ENCODE measurements at places on chromosomes 1 and 21. TPM values are rescaled to one million over a fixed set of nuclear protein-coding genes. Genes with fewer than 3 reads are reported as not detected.

The ALG14 gene
- total RNA-seq = 2.4 TPM

The CFHR1 gene
- not detected for total RNA-seq

The CTSK gene
- 5.3 TPM for total RNA-seq

The SYCP1 gene
- total RNA-seq = not detected

The BRWD1 gene
- 39.5 TPM for total RNA-seq

The ATP1A2 gene
- total RNA-seq = not detected

The CDC42BPA gene
- 3.1 TPM for total RNA-seq

The PTPN14 gene
- total RNA-seq = 0.28 TPM

The CYP4A11 gene
- total RNA-seq = not detected

The PAPPA2 gene
- 0.08 TPM for total RNA-seq

The S1PR1 gene
- 220 TPM for total RNA-seq

GRCh38 chr1:192066202-192066601 is 92.1 kb upstream of the RGS18 start:
- H3K27me3 ChIP-seq = no peaks in the 10 kb centered on the region
- H3K27ac ChIP-seq = no peak overlapping the region
- H3K36me3 ChIP-seq = no peaks in the 10 kb centered on the region
- DNase-seq = no peak
- no peaks in the 10 kb centered on the region for H3K4me1 ChIP-seq

- DNase-seq = no peak
- H3K27me3 ChIP-seq = no peaks in the 10 kb centered on the region
- no peak overlapping the region for H3K27ac ChIP-seq
- H3K4me3 ChIP-seq = no peak overlapping the region
Observed at GRCh38 chr1:235669277-235669676, 19.7 kb upstream of the GNG4 start.

- H3K4me3 ChIP-seq = no peak overlapping the region
- no peaks in the 10 kb centered on the region for H3K36me3 ChIP-seq
- no peak for DNase-seq
- H3K27me3 ChIP-seq = no peaks in the 10 kb centered on the region
- H3K27ac ChIP-seq = no peak overlapping the region
Observed at GRCh38 chr1:225963735-225964530, 22.9 kb upstream of the LEFTY2 start.

GRCh38 chr1:97254731-97255463 is 533.3 kb downstream of the PTBP2 start:
- H3K27me3 ChIP-seq = no peaks in the 10 kb centered on the region
- H3K27ac ChIP-seq = no peak overlapping the region
- DNase-seq = no peak
- H3K4me3 ChIP-seq = no peak overlapping the region
- H3K36me3 ChIP-seq = no peaks in the 10 kb centered on the region

- no peaks in the 10 kb centered on the region for H3K36me3 ChIP-seq
- peaks cover 11% of the 10 kb centered on the region for H3K4me1 ChIP-seq
- no peak overlapping the region for H3K4me3 ChIP-seq
- peaks cover 6% of the 10 kb centered on the region for H3K27me3 ChIP-seq
- DNase-seq = no peak
- H3K27ac ChIP-seq = no peak overlapping the region
Observed at GRCh38 chr1:181122222-181122621, 33.7 kb downstream of the IER5 start.

DNA sequence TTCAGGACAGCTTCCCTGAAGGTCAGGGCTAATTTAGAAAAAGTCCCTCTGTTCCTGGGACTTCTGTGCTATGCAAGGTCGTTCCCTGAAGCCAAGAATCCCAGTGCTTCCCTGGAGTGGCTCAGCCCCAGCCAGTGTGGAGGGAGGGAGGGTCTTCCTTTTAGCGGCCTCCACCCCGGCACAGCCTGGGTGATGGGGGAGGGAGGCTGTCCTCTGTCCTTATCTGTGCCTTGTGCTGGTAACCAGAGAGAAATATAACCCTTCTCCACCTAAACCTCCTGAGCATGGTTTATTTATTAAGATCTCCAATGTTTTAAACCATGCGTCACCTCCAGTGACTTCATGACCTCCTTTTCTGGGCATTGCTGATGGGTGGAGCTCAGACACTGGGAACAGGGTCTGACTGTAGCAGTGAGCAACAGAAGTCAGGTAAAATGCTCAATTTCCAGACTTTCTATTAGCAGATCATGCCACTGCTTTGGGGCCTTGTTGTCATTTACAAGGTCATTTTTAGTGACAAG is 157.1 kb downstream of the DSCAM start:
- H3K4me3 ChIP-seq = no peak overlapping the region
- no peaks in the 10 kb centered on the region for H3K4me1 ChIP-seq
- no peak overlapping the region for H3K27ac ChIP-seq

GRCh38 chr1:104463126-104463697 is 713.5 kb downstream of the AMY1C start:
- H3K36me3 ChIP-seq = no peaks in the 10 kb centered on the region
- DNase-seq = no peak
- no peaks in the 10 kb centered on the region for H3K27me3 ChIP-seq
- no peak overlapping the region for H3K4me3 ChIP-seq

Data from activated CD4-positive, alpha-beta memory T cell treated with anti-CD3 and anti-CD28 coated beads, Interleukin-2, amount 10 ng/mL, durations not matched to agents 7 days and 5 days (primary cell).